Stimulated activated CD8-positive, alpha-beta memory T cell treated with anti-CD3 and anti-CD28 coated beads, Interleukin-4, amount 100 ng/mL, for 1 hour (primary cell): ENCODE measurements at places on chromosomes 12 and 14.

DNA sequence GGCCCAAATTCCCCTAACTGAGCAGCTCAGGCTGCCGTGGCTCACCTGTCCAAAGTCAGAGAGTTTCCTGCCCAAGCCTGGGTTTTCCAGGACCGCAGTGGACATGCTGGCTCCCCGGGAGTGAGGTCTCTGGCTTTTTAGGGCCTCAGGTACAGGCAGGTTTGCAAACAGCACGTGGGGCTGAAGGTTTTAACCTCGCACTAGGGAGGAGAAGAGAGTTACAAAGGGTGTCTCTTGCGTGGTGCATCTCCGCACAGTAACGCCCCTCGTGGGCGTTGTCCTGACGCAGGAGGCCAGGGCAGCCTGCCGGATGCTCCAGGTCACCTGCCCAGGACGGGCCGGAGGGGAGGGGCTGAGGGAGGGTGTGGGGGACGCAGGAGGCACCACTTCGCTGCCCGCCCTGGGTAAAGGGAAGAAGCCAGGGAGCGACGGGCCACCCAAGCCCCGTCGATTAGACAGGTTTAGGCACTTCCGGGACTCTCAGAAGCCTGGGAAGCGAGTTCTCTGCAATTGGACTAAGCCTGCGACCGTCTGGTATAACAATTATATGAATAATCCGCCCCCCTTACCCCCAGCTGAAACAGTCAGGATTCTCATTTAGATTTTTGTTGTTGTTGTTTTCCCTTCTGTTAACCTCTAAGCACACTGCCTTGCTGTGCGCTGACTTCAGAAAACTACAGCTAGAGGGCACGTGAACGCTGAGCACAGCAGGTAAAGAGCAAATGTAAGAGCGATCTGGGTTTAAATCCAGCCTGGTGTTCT, at the start of gene PAH:
TSS of gene PAH (minus strand) at position 219 of the 762 bp plus-strand sequence. CDS start at position 105, 114 bp downstream.
- no peak for DNase-seq

DNA sequence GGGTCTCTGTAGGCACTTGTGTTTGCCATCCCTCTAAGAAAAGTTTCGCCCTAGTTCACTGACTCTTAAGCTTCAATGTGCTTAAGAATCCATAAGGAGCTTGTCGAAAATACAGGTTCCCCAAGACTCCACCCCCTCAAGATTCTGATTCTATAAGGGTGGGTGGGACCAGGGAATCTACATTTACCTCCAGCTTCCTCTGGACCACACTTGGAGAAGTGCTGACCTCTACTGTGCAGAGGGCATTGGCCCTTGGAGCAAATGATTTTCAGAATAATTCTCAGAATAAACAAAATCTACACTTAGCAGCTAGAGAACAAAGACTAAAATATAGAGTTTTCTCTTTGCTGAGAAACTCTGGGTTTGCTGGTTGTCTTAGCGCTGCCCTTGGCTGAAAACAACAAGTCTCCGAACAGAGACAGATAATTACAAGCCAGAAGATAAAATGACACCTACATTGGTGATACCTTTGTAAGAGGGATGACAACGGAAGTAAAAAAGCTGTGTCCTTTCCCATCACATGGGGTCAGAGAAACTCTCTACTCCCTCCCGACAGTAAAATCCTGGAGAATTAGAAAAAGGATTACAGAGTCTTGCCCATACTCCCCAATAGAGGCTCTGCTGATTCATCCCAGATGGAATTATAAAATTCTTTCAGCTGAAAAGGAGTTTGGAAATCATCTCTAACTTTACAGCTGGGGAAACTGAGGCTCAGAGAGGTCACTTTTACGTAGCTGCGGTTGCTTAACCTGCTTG, 4.8 kb downstream of the TGFB3 start:
- DNase-seq = no peak

GRCh38 chr14:104536942-104537612, 42.5 kb upstream of the C14orf180 start:
- DNase-seq = no peak

DNA sequence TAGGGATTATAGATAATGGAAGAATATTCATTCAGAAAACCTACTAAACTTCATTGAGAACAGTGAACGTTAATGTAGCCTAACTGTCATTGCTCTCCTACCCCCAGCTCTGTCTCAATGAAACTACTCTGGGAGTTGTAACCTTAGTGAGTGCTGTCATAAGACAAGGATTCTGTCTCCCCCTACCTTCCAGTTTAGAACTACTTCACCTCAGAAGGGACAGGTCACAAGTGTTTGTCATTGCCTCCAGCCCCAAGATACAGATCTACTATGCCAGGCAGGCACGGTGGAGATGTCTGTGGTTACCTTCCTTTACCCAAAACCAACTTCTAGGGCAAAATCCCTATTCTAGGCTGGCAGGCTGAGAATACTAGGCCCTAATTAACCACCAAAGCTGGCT, 833.1 kb upstream of the SEL1L start:
- DNase-seq = no peak

GRCh38 chr12:61018571-61018970, 1241.6 kb upstream of the USP15 start:
- no peak for DNase-seq

- DNase-seq = no peak
Measured at GRCh38 chr14:62066304-62066703, 304.1 kb downstream of the SNAPC1 start.

- no peak for DNase-seq
Measured at GRCh38 chr12:8596561-8596960, 16.1 kb downstream of the AICDA start.

GRCh38 chr14:54730156-54730961, 163.4 kb downstream of the SAMD4A start:
- no peak for DNase-seq

- no peak for DNase-seq
Measured at GRCh38 chr14:76272349-76272748, 103.6 kb upstream of the ESRRB start.

DNA sequence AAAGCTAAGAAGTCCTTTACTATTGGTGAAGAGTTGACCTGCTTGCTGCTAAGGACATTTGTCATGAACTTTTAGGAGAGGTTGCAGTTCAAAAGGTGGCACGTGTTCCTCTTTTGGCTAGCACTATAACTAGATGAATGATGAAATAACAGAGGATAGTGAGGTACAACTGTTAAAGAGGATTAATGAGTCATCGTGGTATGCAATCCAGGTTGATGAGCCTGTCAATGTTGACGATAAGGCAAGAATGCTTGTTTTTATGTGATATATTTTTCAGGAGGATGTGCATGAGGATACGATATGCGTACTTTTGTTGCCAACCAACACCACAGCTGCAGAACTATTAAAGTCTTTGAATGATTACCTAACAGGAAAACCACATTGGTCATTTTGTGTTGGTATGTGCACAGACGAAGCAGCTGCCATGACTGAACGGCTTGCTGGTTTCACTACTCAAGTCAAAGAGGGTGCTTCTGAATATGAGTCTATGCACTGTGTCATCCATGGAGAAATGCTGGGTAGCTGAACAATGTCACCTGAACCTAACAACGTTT, 10.6 kb downstream of the CEP128 start:
- no peak for DNase-seq

DNA sequence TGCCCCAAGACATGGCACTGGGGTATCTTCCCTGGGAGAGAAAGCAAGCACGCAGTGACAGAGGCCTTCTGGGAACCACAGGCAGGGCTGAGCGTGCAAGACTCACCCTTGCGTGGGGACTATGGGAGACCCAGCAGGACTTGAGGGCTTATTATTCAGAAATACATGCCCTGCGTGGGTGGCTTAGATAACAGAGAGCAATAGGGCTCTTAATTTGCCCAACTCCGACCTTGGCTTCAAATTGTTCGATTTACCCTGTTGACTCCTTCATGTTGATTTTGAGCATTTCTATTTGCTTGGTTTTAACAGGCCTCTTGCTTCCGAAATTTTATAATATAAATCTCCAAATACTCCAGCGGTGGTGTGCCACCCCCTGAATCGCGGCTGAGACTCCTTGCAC, 5.1 kb upstream of the SERPINA1 start:
- DNase-seq = no peak

- no peak for DNase-seq
Measured at GRCh38 chr12:38847247-38847646, 58.1 kb downstream of the CPNE8 start.

DNA sequence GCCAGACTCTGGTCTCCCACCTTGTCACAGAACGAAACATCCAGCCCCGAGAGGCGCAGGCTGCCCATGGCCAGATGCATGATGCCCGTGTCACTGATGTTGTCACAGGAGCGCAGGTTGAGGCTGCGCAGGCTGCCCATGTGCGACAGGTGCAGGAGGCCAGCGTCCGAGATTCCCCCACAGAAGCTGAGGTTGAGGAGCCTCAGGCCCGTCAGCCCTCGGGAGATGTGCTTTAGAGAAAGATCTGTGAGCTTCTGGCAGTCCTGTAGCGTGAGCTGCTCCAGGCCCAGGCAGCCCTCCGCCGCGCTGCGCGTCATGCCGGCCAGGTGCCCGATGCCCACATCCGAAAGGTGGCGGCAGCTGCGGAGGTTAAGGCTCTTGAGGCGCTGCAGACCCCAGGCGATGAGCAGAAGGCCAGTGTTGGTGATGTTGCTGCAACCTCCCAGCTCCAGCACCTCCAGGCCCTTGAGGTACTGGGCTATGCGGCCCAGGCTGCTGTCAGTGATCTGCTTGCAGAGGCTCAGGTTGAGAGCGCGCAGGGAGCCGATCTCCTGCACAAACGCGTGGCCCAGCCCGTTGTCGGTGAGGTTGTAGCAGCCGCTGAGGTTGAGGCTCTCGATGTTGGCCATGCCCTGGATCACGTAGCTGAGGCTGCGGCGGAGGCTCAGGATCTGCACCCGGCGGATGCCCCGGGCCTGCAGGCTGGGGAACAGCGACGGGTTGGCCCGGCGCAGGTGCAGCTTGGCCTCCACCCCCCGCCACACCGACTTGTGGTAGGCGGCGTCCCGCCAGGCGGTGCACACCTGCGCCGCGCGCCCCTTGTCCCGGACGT, 991 bp downstream of the FBXL14 start:
- DNase-seq = peak; percentile 19

DNA sequence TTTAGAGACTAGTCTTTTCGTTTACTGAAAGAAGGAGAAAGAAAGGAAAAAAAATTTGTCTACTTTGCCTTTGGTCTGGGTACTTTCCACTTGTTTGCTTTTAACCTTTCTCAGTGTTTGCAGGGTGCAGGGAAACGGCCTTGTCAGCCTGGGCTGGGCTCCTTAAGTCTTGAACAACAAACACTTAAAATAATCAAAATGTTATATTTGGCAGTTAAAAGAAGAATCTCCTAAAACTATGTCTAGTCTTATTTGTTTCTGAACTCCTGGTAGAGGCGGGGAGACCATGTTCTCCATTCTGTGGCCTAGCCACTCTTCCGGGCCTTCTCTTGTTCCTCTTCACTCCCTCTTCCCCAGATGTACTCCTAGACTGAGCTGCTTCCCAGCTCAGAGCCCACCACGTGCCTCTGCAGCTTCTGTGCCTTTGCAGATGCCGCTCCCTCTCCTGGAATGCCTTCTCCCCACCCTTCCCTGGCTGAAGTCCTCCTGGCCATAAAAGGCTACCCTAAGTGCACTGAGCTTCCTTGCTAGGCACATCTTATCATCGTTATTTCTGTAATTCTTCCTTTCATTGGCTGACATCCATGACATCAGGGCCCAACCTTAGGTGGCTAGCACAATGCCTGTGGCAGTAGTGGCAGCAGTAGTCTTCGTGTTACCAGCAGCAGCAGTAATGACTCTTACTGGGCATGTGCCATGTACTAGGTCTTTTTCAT, 432.9 kb downstream of the ZFP36L1 start:
- DNase-seq = no peak

- no peak for DNase-seq
Measured at GRCh38 chr12:27290501-27291168, 42.0 kb upstream of the BMAL2 start.

GRCh38 chr12:83128540-83128939, 441.8 kb downstream of the TMTC2 start:
- no peak for DNase-seq

- DNase-seq = no peak
Measured at GRCh38 chr12:114316076-114316475, 89.9 kb downstream of the TBX5 start.

DNA sequence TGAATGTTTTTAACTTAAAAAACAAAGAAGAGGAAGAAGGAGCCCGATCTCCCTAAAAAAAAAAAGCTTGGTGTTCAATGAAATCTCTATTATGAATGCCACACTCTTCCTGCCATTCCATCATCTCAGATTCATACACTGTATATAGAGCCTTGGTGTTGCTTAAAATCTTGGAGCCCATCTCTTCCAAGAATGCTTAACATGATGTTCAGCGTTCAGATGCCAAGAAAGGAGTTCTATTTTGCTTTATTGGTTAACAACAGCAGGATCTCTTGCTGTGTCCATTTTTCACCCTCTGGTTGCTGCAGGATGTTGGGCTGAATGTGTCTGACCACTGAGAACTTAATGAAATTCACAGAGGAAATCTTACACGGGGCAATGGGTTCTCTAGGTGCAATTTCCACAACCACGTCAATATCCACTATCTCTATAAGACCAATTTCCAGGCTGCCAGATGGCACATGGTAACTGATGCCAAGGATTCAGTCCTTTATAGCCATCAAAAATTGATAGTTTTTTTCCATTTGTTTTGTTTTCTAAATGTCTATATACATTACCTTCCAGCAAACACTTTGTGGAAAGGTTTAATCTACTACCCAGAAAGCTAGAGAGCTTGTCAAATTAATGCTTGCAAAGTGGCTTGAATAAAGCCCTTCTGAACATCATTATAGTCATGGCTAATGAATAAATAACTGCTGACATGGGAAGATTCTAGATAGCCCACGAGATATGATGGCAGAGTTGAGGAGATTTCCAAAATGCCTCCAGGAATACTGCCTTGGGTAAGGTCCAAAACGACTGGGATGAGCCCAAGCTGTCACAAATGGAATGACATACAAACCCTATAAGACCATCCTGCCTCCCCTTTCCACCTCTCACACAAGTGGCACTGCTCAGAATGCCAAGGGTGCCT, 26.5 kb downstream of the RERG start:
- no peak for DNase-seq

GRCh38 chr14:20934148-20934762, 21.0 kb upstream of the RNASE2 start:
- DNase-seq = no peak

DNA sequence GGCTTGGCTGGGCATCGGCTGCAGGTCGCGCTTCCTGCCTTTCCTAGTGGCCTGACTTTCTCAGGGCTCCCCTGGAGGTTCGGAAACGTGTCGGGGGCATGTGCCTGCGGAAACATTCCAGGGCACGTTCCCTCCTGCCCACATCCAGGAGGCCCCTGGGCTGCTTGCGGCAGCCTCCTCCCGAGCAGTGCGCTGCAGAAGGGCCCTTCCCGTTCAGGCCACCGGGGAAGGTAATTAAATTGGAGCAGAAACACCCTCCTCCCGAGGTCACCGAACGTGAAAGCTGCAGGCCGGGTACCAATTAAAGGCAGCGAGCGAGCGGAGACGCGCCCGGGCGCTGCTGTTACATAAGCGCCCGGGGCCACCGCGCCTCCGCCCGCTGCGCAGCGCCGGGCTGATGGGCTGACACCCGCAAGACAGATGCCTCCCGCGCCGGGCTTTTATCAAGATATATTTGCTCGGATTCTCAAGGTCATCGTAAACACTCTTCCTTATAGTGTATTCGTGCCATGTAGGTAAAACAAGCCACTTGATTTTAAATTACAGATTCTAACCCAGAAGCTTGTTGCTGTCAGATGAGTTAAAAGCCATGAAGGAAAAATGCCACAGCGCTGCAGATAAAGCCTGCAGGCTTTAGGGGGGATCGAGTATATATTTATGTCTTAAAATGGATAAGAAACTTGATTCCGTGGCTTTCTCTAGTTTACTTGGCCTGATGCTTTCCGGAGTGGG, 31.4 kb downstream of the SSPN start:
- DNase-seq = no peak

- no peak for DNase-seq
Measured at GRCh38 chr12:54005531-54005852, 3.3 kb upstream of the HOXC8 start.

GRCh38 chr12:14846042-14846587, 2.8 kb upstream of the ART4 start:
- no peak for DNase-seq
